ENCODE measurements at places on chromosomes 4 and X. TPM values are rescaled to one million over a fixed set of nuclear protein-coding genes. Genes with fewer than 3 reads are reported as not detected.

COL4A5 gene
- total RNA-seq = 52.6 TPM

RELL1 gene
- total RNA-seq = 110 TPM

VCX gene
- total RNA-seq = not detected

LAGE3 gene
- total RNA-seq = 10.2 TPM

MAGEA1 gene
- not detected for total RNA-seq

ASB12 gene
- not detected for total RNA-seq

TCP11X2 gene
- total RNA-seq = not detected

LRIT3 gene
- total RNA-seq = 0.45 TPM

- H3K36me3 ChIP-seq = no peaks in the 10 kb centered on the region
- H3K4me1 ChIP-seq = no peaks in the 10 kb centered on the region
- no peak overlapping the region for H3K4me3 ChIP-seq
- no peaks in the 10 kb centered on the region for H3K27me3 ChIP-seq
Observed at GRCh38 chr4:29213020-29213419, 1507.1 kb upstream of the PCDH7 start.

GRCh38 chrX:9865804-9866472, 79.7 kb downstream of the SHROOM2 start:
- H3K36me3 ChIP-seq = no peaks in the 10 kb centered on the region
- no peaks in the 10 kb centered on the region for H3K4me1 ChIP-seq
- H3K27me3 ChIP-seq = no peaks in the 10 kb centered on the region
- no peak overlapping the region for H3K27ac ChIP-seq
- DNase-seq = no peak
- no peak overlapping the region for H3K4me3 ChIP-seq

GRCh38 chrX:34813618-34814017, 129.0 kb upstream of the FAM47B start:
- no peaks in the 10 kb centered on the region for H3K27me3 ChIP-seq
- H3K36me3 ChIP-seq = no peaks in the 10 kb centered on the region
- no peaks in the 10 kb centered on the region for H3K4me1 ChIP-seq
- H3K4me3 ChIP-seq = no peak overlapping the region
- no peak overlapping the region for H3K27ac ChIP-seq
- DNase-seq = no peak

DNA sequence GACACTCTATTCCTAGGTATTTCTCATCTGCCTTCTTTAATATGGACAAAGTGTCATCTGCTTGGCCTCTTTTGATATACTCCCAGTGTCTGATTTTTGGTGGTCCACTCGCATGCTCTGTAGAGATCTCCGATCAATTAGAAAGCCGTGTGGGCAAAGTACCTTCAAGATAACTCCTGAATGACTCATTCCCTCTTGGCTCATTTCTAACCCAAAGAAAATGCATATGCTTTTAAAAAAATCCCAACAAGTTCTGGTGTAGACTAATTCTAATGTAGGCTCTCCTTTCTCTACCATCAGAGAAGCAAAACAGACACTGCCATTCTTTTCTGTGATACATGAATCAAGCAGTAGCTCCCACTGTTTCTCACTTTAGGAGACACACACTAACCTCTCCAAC, 714.9 kb upstream of the ADGRL3 start:
- no peaks in the 10 kb centered on the region for H3K36me3 ChIP-seq
- no peak overlapping the region for H3K4me3 ChIP-seq
- H3K27me3 ChIP-seq = no peaks in the 10 kb centered on the region
- DNase-seq = no peak

DNA sequence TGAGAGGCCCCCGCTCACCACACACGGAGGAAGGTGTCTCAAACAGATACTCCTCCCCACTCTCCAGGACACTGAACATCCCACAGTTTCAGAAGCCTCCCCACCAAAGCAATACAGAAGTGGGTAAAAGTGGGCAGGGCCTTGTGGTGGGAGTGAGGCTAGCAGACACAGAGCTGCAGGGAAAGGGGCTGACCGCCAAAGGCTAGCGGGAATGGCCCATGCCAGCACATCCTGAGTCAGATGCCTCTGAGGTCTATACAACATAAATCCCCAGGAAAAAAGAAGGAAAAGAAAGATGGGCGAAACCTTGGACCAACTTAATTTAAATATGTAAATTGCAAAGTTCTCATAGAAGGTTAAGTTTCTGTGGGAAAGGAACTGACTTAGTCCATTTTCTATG, 21.9 kb upstream of the ARHGAP10 start:
- H3K36me3 ChIP-seq = no peaks in the 10 kb centered on the region
- no peak for DNase-seq
- no peak overlapping the region for H3K4me3 ChIP-seq
- H3K4me1 ChIP-seq = no peaks in the 10 kb centered on the region
- no peak overlapping the region for H3K27ac ChIP-seq

- no peak overlapping the region for H3K4me3 ChIP-seq
- no peaks in the 10 kb centered on the region for H3K36me3 ChIP-seq
- no peaks in the 10 kb centered on the region for H3K27me3 ChIP-seq
- H3K27ac ChIP-seq = no peak overlapping the region
Observed at GRCh38 chr4:163484906-163485305, 9.6 kb upstream of the TMA16 start.

- H3K27ac ChIP-seq = no peak overlapping the region
- peaks cover 30% of the 10 kb centered on the region for H3K4me1 ChIP-seq
- peak; percentile 26 for DNase-seq
- no peaks in the 10 kb centered on the region for H3K27me3 ChIP-seq
- H3K4me3 ChIP-seq = no peak overlapping the region
Observed at GRCh38 chr4:38562751-38563198, 101.2 kb upstream of the KLF3 start.

DNA sequence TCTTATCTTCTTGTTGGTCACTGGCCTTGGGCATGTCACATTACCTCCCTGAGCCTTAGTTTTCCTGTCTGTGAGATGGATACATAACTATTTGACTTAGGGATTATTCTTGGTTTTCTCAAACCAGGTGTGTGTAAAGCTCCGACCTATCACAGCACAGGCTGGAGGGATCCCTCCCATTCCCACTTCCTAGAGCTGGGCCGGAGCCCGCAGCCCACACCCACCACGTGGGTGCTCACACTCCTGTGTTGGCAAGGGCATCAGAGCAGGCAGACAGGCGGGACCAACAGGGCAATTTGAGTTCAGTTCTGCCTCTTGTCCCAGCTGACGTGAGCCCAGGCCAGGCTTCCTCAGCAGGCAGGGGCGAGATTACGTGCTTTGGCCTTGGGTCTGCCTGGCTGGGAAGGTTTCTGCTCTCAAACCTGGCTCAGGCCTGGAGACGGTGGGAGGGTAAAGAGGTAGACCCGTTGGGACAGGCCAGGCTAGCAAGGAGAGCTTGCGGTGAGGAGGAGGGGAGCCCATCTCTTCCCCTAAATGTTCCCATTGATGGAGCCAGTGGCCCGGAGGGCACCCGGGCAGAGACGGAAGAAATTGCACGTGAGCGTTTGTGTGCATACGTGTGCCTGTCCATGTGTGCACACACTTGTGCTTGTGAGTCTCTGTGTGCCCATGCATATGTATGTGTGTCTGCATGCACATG, 734 bp upstream of the SH3TC1 start:
- H3K4me3 ChIP-seq = no peak overlapping the region
- peak; percentile 39 for DNase-seq
- H3K4me1 ChIP-seq = peaks cover 63% of the 10 kb centered on the region
- H3K36me3 ChIP-seq = no peaks in the 10 kb centered on the region
- H3K27ac ChIP-seq = no peak overlapping the region

DNA sequence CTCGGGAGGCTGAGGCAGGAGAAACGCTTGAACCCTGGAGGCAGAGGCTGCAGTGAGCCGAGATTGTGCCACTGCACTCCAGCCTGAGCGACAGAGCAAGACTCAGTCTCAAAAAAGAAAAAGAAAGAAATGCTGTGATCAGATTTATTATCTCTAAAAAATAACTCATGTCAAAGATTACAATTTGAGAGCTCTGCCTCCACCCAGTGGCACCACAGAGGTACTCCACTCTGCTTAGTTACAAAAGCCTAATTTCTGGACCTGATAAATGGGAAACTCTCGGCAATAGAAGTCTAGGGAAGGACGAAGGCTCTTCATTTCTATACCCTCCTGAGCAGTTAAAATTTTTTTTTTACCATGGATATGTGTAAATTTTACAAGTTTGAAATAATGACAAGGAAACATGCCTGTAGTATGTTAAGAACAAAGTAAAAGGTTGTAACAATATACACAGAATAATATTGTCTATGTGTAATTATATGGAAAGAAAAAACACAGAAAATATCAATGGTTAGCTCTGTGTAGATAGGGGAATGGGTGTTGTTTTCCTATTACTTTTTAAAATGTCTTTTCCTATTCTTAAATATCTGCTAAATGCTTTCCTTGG, 149.8 kb downstream of the STIM2 start:
- no peak overlapping the region for H3K4me3 ChIP-seq
- H3K36me3 ChIP-seq = no peaks in the 10 kb centered on the region
- peaks cover 24% of the 10 kb centered on the region for H3K4me1 ChIP-seq
- DNase-seq = peak; percentile 47

GRCh38 chr4:37561803-37562207, 124.4 kb downstream of the RELL1 start:
- no peaks in the 10 kb centered on the region for H3K27me3 ChIP-seq
- H3K27ac ChIP-seq = no peak overlapping the region
- no peaks in the 10 kb centered on the region for H3K36me3 ChIP-seq

- no peak overlapping the region for H3K4me3 ChIP-seq
- no peaks in the 10 kb centered on the region for H3K27me3 ChIP-seq
- no peaks in the 10 kb centered on the region for H3K36me3 ChIP-seq
- no peak for DNase-seq
Observed at GRCh38 chrX:77788050-77788449, 2.0 kb upstream of the ATRX start.

DNA sequence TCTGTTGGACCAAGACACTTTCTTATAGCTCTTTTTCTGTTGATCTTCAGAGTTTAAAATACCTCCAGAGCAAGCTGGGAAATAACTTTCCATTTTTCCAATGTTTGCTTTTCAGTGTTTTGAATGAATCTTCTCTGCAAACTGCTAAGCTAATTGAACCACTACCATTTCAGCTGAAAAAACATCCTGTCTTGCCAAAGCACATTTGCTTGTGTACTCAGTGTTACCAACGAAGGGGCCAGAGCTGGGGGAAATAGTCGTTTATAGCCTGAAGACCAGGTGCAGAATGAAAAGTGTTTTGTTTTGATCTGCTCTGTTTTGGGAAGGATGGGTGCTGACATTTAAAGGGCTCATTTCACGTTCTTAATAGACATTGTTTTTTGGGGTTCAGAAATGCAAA, 88.4 kb upstream of the CLNK start:
- H3K4me3 ChIP-seq = no peak overlapping the region
- H3K27me3 ChIP-seq = no peaks in the 10 kb centered on the region
- H3K27ac ChIP-seq = no peak overlapping the region
- no peaks in the 10 kb centered on the region for H3K4me1 ChIP-seq
- no peaks in the 10 kb centered on the region for H3K36me3 ChIP-seq
- DNase-seq = peak; percentile 37

GRCh38 chr4:143025081-143025704, 159.5 kb upstream of the USP38 start:
- H3K4me3 ChIP-seq = no peak overlapping the region
- H3K27ac ChIP-seq = no peak overlapping the region
- no peaks in the 10 kb centered on the region for H3K27me3 ChIP-seq
- no peaks in the 10 kb centered on the region for H3K4me1 ChIP-seq
- H3K36me3 ChIP-seq = no peaks in the 10 kb centered on the region

DNA sequence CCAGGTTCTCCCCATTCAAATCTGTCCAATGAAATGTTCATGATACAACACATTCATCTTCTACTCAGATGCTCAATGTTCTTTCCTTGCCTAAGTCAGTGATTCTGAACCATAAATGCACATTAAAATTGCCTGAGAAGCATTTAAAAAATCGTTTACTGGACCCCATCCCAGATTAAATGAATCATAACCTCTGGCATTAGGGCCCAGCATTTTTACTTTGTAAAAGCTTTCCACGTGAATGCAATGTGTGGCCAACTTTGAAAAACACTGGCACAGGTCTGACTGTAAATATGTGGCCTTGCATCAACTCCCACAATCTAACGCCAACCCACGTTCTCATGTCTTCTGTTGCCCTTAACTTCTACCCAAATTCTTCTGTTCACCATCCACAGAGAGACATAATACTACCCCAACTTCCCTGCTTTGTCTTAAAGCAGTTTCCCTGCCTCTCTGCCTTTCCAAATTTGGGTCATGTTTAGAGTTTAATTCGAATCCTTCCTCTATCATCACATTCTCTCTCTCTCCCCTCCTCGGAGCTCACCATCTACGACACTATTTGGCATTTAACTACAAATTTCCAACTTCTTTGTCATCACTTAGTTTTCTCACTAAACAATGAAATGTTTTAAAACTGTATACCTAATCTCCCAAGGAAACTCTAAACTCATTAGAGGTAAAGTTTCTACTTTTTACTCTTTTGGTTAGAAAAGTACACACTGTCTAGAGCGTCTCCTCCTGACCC, 78.7 kb downstream of the PRKG2 start:
- H3K36me3 ChIP-seq = no peaks in the 10 kb centered on the region
- H3K4me1 ChIP-seq = no peaks in the 10 kb centered on the region
- DNase-seq = no peak
- no peak overlapping the region for H3K4me3 ChIP-seq
- no peak overlapping the region for H3K27ac ChIP-seq

DNA sequence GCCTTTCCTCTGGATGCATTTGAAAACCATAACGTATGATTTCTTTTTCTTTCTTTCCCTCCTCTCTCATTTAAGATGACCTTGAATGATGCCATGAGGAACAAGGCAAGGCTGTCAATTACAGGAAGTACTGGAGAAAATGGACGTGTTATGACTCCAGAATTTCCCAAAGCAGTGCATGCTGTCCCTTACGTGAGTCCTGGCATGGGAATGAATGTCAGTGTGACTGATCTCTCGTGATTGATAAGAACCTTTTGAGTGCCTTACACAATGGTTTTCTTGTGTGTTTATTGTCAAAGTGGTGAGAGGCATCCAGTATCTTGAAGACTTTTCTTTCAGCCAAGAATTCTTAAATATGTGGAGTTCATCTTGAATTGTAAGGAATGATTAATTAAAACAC, 142.8 kb downstream of the GRIA2 start:
- H3K36me3 ChIP-seq = no peaks in the 10 kb centered on the region
- no peaks in the 10 kb centered on the region for H3K4me1 ChIP-seq
- no peak for DNase-seq
- no peaks in the 10 kb centered on the region for H3K27me3 ChIP-seq
- no peak overlapping the region for H3K27ac ChIP-seq

- H3K4me1 ChIP-seq = peaks cover 59% of the 10 kb centered on the region
- H3K4me3 ChIP-seq = no peak overlapping the region
- DNase-seq = peak; percentile 78
- H3K36me3 ChIP-seq = no peaks in the 10 kb centered on the region
- peak overlapping the region; percentile 90 for H3K27ac ChIP-seq
- no peaks in the 10 kb centered on the region for H3K27me3 ChIP-seq
Observed at GRCh38 chr4:185774845-185775680, 36.9 kb downstream of the SORBS2 start.

- no peaks in the 10 kb centered on the region for H3K4me1 ChIP-seq
- no peaks in the 10 kb centered on the region for H3K36me3 ChIP-seq
- H3K27ac ChIP-seq = no peak overlapping the region
Observed at GRCh38 chr4:66929748-66930147, 615.6 kb downstream of the CENPC start.

- H3K36me3 ChIP-seq = no peaks in the 10 kb centered on the region
- H3K27ac ChIP-seq = peak overlapping the region; percentile 87
- peaks cover 38% of the 10 kb centered on the region for H3K4me1 ChIP-seq
- H3K4me3 ChIP-seq = no peak overlapping the region
- no peaks in the 10 kb centered on the region for H3K27me3 ChIP-seq
Observed at GRCh38 chr4:40395166-40395900, 60.2 kb downstream of the CHRNA9 start.

Data from thyroid gland (tissue), 4 donors.